ELF-1 (cell line): ENCODE measurements at places on chromosomes 5 and 9.

- no peak for DNase-seq
Observed at GRCh38 chr5:132979367-132979940, 16.0 kb upstream of the AFF4 start.

GRCh38 chr9:126436545-126437267, 110.1 kb downstream of the MVB12B start:
- no peak for DNase-seq

GRCh38 chr5:67941614-67942401, 273.7 kb upstream of the PIK3R1 start:
- DNase-seq, result no peak

DNA sequence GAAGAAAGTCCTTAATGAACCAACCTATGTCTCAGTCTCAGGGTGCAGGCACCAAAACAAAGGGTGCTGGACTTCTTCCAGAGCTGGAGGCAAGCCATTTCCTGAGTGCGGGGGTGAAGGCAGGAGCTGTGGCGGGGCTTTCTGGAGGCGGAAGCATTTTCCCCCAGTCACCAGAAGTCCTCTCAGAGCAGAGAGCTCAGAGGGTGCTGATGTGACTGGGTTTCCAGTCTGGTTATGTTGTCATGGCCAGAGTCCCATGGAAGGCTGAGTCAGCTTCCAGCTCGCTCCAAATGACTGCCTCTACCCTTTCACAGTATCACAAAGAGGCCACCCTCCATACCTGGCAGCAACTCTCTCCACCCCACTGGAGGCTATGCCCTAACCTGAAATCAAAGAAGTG, 86.0 kb downstream of the TRPC7 start:
- no peak for DNase-seq

- peak; percentile 36 for DNase-seq
Observed at GRCh38 chr9:109143881-109144562, 23.0 kb downstream of the FRRS1L start.

DNA sequence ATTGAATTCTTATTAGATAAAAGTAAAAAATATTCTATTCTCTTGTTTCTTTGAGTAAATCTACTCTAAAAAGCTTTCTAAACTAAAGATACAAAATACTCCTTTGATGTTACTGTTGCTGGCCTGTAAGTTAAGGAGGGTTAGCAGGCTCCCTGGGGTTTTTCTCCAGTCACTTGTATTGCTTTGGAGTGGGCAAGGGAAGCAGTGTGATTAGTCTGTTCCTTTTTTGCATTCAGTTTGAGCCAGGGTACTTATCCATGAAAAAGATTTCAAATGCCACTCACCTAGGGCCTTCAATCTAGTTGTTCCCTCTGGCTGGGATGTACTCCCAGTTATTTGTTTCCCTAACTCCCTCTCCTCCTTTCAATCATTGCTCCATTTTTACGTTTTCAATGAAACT, 256.2 kb upstream of the SMC2 start:
- DNase-seq, result no peak

- no peak for DNase-seq
Observed at GRCh38 chr5:154010660-154011059, 28.1 kb downstream of the FAM114A2 start.

- no peak for DNase-seq
Observed at GRCh38 chr5:171635561-171636245, 149.9 kb upstream of the SMIM23 start.

DNA sequence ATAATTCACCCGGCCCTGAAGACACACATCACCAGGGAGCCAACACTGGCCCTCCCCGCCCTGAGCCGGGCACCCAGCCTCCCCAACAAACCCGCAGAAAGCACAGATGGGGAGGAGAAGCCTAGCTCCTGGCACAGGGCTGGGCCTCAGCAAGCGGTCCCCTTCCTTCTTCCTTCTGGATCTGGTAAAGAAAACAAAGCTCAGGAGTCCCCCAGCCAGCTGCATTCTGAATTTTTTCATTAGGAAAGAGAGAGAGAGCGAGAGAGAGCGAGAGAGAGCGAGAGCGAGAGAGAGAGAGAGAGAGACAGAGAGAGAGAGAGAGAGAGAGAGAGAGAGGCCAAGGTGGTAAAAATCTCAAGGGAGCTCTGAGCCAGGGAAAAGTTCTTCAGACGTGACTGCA, 195.7 kb downstream of the CRB2 start:
- DNase-seq, result no peak

- DNase-seq, result no peak
Observed at GRCh38 chr5:35890021-35891020, 33.6 kb downstream of the IL7R start.

- peak; percentile 5 for DNase-seq
Observed at GRCh38 chr5:127373858-127374491, 83.4 kb downstream of the MEGF10 start.

DNA sequence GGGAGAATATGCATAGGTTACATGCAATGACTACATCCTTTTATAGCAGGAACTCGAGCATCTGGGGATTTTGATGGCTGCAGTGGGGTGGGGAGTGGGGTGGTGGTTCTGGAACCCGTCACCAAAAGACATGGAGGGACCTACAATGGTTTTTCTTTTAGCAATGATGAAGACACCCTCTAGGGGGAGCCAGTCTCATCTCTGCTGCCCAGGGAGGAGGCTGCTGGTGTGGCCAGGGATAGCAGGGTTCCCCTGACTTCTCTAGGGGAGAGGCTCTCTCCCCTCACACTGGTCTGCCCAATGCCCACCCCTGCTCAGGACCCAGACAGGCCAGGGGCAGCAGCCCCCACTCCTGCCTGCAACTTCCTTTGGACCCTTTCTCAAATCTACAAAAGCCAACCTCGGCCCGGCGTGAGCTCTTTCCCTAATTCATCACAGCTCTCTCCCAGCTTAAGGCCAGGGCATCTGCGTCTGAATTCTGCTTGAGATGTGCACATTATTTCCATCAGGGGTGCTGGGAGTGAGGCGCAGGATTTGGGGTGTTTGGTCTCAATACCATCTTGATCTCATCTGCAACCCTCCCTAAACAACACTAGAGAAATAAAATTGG, 73.6 kb upstream of the RETREG1 start:
- peak; percentile 79 for DNase-seq

DNA sequence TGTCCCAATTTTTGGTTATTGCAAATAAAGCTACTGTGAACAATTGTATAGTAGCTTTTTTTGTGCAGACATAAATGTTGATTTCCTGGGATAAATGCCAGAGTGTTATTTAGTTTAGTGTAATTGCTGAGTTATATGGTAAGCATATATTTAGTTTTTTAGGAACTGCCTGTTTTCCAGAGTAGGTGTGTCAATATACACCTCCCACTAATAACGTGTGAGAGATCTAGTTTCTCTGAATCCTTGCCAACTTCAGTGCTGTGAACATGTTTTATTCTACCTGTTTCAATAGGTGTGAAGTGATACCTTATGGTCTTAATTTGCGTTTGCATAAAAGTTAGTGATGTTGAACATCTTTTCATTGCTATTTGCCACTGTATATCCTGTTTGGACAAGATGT, 9.1 kb upstream of the OR2S2 start:
- DNase-seq, result no peak

GRCh38 chr9:133075925-133076630, 14.3 kb downstream of the CEL start:
- DNase-seq, result no peak

- DNase-seq, result peak; percentile 51
Observed at GRCh38 chr5:1409381-1410110, 35.7 kb downstream of the SLC6A3 start.

GRCh38 chr5:80206282-80206681, 49.6 kb downstream of the SERINC5 start:
- no peak for DNase-seq

DNA sequence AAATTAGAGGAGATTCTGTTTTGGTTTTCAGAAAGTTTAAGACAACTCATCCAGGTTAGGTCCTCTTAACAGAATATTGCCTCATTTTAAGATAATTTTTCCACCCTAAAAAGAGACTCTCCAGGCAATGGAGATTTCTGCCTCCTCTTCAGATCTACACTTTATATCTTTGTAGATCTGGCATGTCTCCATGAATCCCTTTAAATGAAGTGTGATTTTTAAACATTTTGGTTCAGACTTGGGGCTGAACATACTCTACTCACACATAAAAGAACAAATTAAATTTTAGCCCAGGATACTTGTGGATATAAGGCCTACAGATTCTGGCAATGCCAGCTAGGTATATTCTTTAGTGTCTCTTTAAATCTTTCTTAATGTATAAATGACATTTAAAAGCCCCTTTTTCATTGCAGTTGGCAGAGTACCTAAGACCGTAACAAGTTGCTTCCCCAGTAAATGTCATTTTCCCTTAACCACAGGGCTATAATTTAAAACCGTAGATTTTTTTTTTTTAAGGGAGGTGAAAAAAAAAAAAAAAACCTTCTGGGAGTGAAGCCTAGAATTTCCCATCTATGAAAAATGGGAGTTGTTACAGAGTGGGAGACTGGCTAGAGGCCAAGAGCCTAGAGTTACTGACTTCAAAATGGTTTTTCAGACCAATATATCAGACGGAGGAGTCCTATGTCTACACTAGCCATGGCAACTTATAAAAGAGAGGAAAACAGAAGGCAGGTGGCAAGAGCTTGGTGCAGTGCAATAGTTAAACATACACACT, 207.8 kb upstream of the TARS1 start:
- DNase-seq, result no peak

- DNase-seq, result no peak
Observed at GRCh38 chr5:170363671-170364070, 25.5 kb downstream of the KCNMB1 start.

GRCh38 chr5:119274767-119275130, 81.1 kb upstream of the TNFAIP8 start:
- DNase-seq, result no peak

- DNase-seq, result no peak
Observed at GRCh38 chr5:43674536-43674935, 71.6 kb downstream of the NNT start.

DNA sequence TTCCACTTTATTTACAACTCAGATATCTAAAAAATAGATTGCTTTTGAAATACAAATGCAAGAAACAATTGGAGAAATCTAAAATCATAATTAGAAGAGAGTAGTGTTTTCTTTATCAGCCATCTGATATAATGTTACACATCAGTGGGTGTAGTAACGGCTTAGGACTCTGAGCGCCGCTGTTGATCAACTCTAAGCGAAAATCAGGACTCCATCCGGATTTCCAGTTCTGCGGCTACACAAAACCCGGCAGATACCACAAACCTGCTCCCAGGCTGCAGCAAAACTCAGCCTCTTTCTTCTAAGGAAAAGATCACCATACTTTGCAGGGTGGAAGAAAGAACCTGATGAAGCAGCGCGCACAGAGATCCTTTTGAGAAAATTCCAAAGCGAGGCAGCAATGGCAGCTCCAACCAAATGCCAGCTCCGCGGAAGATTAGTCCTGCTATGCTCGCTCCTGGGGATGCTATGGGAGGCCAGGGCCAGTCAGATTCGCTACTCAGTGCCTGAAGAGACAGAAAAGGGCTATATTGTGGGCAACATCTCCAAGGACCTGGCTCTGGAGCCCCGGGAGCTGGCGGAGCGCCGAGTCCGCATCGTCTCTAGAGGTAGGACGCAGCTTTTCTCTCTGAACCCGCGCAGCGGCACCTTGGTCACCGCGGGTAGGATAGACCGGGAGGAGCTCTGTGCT, at the start of gene PCDHGA9:
Gene PCDHGA9 (plus strand): TSS at position 226 of the 691 bp plus-strand sequence. CDS start 175 bp downstream, at position 401.
- DNase-seq, result no peak

DNA sequence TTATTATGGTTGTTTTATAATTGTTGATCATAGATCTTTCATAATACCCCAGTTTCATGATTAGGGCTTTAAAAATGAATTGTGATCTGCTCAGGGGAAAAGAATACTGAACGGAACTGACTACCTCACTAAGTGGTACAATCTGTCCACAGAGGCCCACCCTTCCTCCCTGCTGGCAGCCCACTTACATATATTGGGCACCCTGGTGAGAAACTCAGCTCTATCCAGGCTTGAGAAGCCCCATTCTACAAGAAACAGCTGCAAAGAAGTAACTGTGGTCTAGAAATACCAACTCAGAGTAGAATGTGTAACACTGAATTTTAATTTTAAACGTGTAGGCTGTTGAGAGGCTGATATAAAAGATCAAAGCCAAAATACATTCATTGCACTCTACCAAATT, 46.9 kb downstream of the TSSK1B start:
- DNase-seq, result no peak
